ENCODE measurements at places on chromosomes 1 and 21.

DNA sequence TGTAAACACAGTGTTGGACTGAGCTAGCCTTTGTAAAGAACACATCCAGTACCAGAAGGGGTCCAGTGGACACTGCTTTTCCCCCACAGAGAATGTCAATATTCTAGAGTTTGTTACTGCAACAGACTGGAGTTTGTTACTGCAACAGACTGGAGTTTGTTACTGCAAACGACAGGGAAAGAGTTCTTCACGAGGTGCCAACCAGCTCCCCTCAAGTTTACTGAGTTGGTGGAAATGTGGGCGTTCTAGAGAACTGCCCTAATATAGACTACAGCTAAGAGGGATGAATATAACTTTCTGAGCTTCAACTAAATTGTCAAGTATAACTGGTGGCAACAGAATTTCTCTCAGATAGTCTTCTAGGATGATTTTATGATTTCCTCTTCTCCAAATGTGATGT lies 73.8 kb upstream of the NEK2 start:
- DNase-seq: no peak

GRCh38 chr1:29379443-29380073 lies 143.2 kb downstream of the PTPRU start:
- no peak for DNase-seq

GRCh38 chr1:153679337-153680119 lies 1.0 kb downstream of the NPR1 start:
- peak; percentile 35 for DNase-seq

- DNase-seq: no peak
These were observed 20.1 kb upstream of the NCMAP start for GRCh38 chr1:24535778-24536177.

Data from hindlimb muscle (tissue), 1 donor.